ENCODE measurements at places on chromosomes 13 and 19. TPM values are rescaled to one million over a fixed set of nuclear protein-coding genes. Genes with fewer than 3 reads are reported as not detected.

GRCh38 chr13:25784119-25784518 is 267.7 kb downstream of the SHISA2 start:
- no peak for ATAC-seq

GRCh38 chr19:3575949-3576673 is 3.4 kb downstream of the HMG20B start:
- no peak for ATAC-seq

Gene SIGLEC9
- total RNA-seq, result not detected

- ATAC-seq, result no peak
Measured at GRCh38 chr13:80055847-80056246, 285.1 kb downstream of the SPRY2 start.

Gene PSG3
- total RNA-seq, result not detected

GRCh38 chr13:48404952-48405351 is 8.0 kb downstream of the LPAR6 start:
- ATAC-seq, result no peak

Gene DAND5
- 0.22 TPM for total RNA-seq

DNA sequence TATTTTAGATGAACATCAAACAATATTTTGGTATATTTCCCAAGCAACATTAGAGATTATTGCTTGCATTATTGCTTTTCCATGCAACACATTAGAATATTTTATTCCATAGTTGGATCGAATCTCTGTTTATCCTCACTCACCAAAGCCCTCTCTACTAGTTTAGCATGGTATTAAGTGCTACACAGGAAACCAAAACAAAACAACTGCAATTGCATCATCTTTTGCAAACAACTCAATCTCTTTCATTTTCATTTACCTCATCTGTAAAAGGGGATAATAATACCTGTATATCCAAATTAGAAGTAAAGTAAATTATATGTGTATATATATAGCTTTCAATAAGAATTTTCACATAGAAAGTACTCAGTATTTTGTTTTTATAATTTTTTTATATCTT is 147.8 kb upstream of the PCDH9 start:
- no peak for ATAC-seq

DNA sequence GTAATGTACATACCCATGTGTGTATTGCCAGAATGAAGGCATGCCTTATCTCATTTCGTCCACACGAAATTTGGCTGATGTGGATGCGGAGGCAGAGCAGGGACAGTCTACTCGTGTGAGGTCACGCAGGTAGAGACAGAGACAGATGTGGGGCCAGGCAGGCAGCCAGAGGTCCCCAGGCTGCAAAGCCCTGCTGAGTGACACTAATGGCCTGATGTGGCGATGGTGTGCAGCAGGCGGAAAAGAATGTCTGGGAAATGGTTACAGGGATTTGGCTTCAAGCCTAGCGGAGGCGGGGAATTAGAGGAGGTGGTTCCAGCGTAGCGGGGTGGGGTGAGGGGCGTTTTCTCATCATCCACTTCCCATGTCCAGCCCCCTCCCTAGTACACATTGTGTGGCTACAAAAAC is 4.2 kb upstream of the IZUMO2 start:
- ATAC-seq, result peak; percentile 73

Gene LAIR2
- not detected for total RNA-seq

Gene IZUMO2
- total RNA-seq, result not detected

Gene ADGRE1
- not detected for total RNA-seq

All from motor neuron (in vitro differentiated cells).